Ureter (tissue), 1 donor: ENCODE measurements at places on chromosomes 6 and 20.

DNA sequence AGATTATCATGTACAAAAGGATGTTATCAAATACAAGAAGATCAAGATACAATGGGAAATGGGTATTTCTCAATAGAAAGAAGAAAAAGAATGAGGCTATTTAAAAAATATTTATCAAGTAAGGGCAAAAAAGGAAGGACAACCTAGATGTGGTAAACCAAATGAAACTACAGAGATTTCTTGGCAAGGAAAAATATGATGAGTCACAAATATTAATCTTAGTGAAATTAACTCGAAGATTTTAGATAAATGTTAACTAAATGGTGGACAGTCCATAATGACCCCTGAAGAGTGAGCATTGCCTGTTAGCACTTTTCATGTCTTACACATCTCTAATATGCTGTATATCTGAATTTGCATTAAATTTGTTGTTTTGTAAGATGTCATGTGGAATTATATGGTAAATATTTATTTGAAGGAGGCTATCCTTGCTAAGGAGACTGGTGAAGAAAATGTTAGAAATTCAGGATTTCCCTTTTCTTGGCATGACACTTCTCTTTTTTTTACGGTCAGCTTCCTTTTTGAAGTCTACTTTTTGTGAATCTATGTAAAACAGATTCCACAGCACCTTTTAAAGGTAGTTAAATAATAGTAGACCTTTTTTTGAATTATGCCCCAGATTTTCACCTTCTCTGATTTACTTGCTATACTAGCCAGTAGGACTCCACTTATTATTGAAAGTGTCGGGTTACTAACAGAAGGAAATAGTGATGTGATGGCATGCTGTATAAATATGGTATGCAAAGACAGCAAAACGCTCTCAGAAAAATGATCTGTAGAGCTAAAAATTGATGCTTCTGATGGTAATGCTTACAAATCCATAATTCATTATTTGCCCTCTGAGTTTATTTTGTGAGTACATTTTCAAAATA, 120.5 kb downstream of the HIVEP1 start:
- DNase-seq: no peak

DNA sequence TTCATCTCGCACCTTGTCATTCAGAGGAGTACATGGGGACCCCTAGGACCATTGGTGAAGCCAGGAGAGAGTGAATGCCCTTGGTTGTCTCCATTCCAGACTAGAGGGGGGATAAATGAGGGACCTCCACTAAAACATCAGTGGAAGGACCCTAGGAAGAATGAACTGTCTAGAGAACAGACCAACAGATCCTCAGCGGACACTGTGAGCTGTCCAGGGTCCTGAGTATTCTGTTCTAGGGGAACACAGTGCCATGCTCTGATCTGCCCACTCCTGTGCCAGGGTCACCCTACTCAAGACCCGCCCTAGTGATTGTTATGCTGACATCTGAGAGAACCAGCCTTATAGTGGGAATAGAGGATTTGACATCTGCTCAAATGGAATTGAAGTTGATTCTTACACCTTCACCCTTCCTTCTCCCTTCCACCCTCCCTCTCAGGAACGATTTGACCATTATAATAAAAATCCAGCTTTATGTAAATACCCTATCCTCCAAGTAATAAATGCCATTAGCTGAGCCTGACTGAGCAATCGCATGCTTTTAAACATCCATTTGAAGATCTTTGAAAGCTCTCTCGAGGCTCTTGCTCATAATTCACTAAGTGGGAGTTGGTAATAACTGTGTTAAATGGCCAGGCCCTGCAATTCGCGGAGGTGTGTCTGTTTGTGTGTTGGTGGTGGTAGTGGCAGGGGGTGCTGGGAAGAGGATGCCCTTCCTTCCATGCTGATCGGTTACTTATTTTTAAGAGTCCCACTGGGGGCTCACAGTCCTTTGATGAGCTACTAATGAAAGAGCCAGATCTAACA, 43.6 kb upstream of the SLC32A1 start:
- no peak for DNase-seq

DNA sequence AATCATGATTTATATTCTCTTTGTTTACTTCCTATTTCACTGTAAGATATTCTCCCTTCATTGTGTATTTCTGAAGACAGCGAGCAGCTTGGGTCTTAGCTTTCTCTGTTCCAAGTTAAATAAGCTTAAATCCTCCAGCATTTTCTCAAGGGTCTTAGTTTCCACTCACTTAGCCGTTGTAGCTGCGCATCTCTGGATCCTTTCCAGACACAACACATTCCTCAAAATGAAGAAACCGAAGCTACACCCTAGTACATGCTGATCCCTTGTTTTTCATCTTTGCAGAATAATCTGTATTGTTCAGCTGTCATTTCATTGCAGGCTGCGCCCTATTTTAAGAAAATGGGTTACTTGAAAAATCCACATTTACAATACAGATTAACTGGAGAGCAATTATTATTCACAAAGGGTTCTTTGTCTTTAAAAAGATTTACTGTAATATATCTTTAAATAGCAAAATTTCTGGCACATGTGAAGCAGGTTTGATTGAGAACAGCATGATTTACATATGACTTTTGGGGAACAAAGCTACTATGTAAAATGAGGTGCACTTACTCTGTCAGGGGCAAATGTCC, 375.8 kb downstream of the QKI start:
- DNase-seq: no peak

- DNase-seq: no peak
Observed at GRCh38 chr6:110482774-110483400, 6.5 kb upstream of the SLC22A16 start.

DNA sequence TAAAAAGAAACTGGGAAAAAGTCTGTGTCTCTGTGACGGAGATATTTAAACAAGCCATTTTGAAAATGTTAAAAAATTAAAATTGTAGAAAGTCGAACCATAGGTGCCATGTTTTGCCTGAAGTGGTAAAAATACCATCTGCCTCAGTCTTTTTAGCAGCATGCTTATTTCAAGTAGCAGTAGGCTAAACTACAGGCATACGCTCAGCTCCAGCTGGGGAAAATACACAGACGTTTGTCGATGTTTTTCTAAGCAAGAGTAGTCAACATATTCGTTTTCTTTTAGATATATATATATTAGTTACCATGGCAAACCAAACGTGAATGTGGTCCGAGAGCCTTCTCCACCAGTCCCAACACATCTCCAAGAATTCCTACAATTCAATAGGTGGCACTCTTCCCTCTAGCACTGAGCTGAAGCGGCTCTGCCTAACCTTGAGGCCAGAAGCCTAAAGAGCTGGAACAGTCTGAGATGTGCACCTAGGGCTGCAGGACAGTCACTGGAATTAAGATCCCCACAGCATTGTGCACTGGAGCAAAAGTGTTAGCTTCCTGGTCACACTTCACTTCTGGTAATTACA, 70.2 kb upstream of the BEND3 start:
- DNase-seq: no peak

DNA sequence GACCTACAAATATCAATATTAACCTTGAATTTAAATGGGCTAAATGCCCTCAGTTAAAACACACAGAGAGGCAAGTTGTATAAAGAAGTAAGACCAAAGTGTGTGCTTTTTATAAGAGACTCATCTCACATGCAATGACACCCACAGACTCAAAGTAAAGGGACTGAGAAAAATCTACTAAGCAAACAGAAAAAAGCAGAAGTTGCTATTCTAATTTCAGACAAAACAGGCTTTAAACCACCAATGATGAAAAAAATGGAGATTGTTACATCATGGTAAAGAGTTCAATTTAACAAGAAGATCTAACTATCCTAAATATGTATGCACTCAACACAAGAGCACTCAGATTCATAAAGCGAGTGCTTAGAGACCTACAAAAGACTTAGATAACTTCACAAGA, 741.9 kb upstream of the MARCKS start:
- no peak for DNase-seq

GRCh38 chr20:46142124-46142523, 24.0 kb downstream of the CD40 start:
- no peak for DNase-seq

DNA sequence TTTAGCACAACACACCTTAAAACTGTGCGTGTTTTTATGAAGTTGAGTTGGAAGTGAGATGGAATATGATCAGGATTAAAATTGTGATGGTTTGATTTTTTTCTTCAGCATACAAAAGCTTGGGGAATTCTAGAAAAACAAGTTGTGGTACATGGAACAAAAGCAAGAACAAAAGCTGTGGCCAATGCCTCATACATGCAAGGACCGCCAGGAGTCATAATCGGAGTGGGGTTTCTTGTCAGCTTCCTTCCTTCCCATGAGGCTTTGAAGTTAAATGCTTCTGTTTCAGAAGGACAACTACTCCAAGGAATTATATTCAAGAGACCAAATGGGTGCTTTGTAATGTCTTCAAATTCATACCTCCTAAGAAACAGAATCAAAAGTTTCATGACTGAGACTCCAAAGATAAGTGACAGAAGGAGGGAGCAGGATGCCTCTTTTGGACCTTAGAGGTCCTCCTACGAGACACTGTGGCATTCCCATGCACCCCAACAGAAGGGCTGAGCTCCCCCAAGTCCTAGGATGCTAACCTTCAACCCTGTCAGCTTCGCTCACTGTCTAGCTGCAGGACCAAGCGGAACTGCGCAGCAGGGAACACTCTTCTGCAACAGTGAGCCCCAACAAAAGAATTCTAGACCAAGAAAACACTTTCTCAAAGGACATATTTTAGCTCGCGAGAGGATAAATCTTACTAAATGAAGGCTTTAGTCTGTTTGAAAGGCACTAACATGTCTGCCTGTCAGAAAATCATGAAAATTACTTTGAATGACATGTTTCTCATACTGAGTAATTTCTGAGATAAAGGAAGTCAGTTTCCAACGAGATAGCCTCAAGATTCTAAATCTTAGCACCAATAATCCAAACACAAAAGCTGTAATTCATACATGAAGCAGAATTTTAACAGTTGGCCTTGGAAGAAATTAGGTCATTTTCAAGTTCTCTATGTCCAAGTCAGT, 108.5 kb upstream of the NHSL1 start:
- no peak for DNase-seq

DNA sequence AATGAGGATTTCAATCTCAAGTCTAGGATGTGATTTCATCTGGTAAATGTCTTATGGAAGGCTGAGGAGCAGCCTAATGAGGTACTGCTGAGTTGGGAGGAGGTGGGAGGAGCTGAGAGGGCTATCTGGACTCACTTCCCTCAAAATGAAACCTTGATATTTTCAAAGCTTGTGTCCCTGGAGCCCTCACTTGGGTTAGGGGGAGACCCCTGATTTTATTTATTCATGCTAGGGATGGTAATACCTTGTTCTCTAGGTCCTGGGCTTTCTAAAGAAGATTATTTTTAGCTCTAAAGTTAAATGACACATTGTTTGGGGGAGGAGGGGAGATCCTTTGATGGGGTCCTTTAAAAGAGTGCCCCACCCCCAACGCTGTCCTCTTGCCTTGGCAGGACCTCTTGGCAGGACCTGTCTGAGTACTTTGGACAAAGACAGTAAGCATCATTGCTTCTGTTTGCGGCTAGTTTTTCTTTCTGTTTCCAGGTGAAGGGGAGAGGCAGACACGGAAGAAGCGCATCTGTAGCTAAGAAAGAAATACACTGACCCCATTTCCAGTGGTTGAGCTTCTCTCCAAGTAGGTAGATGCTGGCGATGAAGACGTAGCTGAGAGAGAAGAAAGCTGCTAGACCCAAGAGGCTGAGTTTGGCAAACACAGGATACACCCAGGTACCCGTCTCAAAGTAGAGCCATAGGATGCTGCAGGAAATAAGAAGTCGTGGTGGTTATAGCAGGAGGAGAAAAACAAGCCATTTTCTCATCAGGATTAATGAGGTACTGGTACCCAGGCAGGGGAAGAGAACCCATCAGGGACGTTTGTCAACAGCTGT, 55.6 kb downstream of the ADTRP start:
- DNase-seq: no peak
